HepG2 (cell line): ENCODE measurements at places on chromosomes 7 and 10.

DNA sequence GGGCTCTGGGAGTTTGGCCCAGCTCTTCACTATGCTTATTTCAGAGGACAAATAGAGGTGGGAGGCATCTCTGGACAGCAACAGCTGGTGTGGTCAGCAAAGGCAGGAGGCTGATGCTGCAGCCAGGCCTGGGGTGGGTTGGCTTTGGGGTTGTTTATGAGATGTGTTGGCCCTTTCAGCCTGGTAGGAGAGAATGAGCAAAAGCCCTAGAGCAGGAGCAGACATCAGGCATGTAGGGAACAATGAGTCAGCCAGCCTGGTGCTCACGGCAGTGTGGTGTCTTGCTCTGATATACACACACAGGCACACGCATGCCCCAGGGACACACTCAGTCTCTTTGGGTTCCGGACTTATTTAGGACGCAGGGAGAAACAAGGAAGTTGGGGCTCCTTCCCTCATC is 157.1 kb downstream of the PRKCQ start:
- no peak for DNase-seq

- DNase-seq = no peak
Observed at GRCh38 chr7:4233621-4234497, 448.2 kb upstream of the FOXK1 start.

DNA sequence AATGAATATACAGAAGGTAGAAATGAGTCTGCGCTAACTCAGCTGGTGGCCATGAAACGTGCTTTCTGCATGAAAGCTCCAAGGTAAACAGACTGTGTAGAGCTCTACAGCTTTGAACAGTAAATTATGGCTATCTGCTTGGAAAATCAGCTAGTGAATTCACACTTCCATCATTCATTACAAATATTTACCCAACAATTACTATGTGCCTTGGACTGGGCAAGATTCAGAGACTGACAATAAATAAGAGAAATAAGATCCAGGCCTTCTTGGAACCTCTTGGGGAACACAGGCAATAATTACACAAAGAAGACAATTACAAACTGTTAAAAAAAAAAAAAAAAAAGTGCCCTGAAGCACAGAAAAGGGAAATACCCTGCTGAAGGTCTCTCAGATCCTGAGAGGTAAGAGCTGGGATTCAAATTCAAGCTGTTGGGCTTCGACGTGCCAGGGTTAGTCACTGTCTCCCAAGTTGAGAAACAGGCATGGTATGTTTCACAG is 15.8 kb downstream of the TSPAN12 start:
- peak; percentile 3 for DNase-seq

DNA sequence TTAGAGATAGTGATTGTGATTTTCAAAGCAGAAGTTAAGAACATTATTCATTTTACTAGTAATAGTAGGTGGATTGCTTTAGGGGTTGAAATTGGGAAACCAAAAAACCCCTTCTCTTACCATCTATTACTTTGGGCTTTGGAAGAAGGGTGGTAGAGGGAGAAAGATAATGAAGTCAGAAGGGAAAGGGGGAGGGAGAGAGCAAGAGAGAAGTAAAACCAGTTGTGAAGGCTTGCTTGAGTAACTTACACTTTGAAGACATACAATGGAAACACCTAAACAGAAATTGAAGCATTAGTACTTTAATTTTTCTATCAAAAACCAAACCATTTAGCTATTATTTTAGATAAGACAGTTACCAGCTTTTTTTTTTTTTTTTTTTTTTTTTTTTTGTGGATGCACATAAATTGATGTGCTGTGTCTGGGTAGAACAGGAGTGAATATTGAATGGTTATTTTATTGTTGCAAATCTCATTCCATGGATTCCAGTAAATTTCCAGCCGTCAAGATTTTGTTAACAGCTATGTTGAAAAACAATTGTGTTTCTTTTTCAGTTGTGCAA is 5.5 kb downstream of the PRKAR2B start:
- DNase-seq = no peak
